ENCODE measurements at places on chromosomes 7 and 10.

GRCh38 chr7:30658479-30659074, 23.7 kb downstream of the CRHR2 start:
- DNase-seq: no peak

- no peak for DNase-seq
Measured at GRCh38 chr7:35026150-35026549, 11.1 kb downstream of the DPY19L1 start.

DNA sequence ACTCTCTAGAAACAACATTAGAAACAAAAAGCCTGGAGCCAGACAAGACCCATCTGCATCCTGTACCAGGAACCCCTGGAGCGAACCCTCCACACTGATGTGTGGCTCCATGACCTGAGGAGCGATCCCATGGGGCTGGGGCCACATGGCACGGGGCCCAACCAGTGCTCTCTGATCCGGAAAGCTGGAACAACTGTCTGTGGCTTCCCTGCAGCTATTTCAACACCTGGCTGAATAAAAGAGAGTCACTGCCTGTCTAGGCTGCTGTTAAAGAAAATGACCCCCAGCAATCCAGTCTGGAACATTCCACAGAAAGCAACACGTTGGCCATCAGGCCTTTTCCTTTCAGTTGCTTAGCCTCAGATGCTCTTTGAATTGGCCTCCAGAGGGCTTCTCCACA, 20.9 kb downstream of the UROS start:
- DNase-seq: no peak

DNA sequence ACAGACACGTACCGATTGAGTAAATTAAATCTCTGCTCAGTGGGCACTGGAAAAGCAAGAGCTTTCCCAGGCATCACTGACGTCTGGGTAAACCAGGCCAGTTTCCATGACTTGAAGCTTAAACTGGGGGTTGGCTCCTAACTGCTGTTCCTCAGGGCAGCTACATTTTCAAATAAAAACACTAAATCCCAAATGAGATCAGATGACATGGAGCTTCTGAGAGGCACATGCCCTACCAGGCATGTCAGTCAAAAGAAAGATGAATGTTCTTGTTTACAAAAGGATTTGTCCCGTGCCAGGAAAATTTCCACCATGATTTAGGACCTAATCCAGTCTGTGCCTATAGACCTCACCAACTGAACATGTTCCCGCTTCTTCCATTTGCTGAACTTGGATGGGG, 220.2 kb downstream of the KCNMA1 start:
- no peak for DNase-seq

GRCh38 chr10:73967022-73967429, 30.9 kb upstream of the VCL start:
- DNase-seq: no peak

DNA sequence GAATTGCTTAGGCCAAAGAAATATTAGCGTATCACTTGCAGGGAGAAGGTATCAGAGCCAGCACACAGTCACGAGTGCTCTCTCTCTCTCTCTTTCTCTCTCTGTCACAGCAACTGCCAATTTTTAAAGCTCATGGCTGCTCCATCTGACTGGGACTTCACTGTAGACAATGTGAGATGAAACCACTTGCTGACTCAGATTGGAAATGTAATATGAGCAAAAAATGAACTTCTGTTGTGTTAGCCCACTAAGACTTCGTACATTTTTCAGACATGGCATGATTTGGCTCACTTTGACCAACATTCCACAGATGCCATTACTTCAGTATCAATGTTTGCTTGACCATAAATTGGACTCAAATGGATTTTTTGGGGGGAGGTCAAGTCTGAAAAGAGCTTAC, 68.1 kb downstream of the DGKB start:
- DNase-seq: no peak

DNA sequence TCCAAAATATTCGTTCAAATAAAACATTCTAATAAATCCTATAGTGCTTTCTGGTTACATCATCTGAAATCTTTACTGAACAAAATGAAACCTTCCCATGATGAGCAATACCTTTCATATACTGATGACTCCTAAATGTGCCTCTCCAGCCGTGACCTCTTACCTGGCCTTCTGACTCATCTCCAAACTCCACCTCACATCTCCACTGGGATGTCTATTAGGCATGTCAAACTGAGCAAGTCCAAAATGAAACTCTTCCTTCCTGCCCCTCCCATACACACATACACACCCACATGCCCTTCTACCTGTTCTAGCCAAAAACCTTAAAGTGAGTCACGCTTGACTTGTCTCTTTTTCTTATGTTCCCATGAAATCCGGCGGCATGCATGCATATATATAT, 22.9 kb downstream of the GSAP start:
- DNase-seq: no peak

GRCh38 chr7:128938544-128939074, 882 bp downstream of the IRF5 start:
- no peak for DNase-seq

- DNase-seq: no peak
Measured at GRCh38 chr7:137642472-137642871, 204.3 kb downstream of the DGKI start.

GRCh38 chr7:33233659-33234058, 104.3 kb downstream of the BBS9 start:
- no peak for DNase-seq

DNA sequence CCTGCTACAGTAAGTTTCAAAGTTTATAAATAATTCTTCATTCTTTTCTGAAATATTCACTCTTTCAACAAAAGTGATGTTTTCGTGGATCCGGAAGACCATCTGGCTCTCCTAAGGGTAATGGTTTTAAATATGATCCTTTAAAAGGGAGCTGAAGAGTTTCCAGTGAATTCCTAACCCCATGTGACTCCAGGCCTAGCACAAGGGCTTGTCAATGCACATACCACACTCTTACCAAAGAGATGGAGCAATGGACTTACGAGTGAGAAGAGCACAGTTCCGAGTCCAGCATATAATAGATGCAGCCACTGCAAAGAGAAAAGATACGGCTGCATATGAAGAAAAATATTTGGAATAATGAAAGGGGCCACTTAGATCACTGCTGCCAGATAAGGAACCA, 32.1 kb upstream of the GATAD1 start:
- DNase-seq: no peak

DNA sequence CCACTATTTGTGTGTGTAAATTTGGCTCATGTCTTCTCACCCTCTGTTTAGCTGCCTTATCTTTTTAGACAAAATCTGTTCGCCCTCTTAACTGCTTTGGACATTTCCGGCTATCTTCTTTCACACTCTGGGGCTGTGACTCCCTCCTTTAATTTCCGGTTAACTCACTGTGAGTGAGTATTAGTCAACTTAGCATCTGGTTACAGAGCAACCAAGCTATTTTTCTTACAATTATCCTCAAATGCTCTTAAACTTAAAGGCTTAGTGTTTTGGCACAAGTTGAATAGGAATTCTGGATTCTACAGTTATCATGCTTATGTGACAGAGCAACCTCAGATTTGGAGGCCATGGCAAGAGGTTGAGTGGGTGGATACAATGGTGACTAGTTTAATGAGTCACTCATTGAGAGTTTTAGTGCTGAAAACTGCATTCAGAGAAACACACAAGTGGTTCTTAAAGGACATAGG, 177.6 kb upstream of the SEMA3A start:
- no peak for DNase-seq

GRCh38 chr10:111430070-111430469, 353.2 kb downstream of the ADRA2A start:
- DNase-seq: no peak

DNA sequence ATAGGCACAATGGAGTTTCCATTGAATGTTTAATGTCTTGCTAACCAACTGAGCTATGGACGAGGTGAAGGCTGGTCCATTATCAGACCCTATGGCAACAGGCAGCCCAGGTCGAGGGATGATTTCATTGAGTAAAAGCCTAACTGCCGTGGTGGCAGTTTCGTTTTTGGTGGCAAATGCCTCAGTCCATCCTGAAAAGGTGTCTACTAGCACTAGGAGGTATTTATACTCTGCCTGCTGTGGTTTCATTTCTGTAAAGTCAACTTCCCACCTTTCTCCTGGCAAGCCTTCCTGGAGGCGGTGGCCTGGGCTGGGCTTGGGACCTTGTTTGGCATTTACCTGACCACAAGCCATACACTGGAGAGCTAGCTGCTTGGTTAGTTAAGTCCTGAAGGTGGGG, 75.8 kb downstream of the PRR15 start:
- DNase-seq: no peak

DNA sequence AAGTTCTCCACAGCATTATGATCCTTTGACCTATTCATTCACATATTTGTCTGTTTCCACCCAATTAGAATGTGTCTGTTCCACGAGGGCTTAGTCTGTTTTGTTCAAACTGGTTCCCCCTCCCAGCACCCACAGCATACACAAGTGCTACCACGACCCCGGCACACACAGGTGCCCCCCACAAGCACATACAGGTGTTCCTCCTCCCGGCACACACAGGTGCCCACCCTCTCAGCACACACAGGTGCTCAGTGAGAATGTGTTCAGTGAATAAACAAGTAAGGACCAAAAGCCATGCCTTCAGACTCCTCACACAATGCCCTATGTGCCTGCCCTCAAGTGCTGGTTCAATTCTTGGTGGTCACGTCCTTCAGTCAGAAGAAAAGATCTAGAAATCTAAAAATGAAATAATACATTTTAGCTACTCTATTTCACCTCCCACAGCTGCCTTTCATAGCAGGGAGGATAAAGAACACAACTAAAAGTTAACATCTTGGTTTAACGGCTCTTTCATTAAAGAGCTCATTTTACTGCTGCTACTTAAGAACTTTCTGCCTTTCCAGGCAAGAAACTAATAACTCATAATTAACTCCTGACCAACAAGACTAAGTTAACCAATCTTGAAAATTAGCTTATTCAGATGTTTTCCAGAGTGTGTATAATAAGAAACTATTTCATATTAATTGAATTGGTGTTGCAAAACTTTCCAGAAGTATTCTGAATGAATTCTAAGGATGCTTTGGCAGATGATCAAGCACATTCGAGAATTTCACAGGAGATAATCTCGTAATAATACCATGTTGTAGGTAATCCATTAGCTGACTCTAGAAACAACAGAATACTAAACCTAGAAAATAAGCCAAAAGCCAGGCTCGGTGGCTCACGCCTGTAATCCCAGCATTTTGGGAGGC, 2.3 kb downstream of the DNMBP start:
- peak; percentile 56 for DNase-seq

DNA sequence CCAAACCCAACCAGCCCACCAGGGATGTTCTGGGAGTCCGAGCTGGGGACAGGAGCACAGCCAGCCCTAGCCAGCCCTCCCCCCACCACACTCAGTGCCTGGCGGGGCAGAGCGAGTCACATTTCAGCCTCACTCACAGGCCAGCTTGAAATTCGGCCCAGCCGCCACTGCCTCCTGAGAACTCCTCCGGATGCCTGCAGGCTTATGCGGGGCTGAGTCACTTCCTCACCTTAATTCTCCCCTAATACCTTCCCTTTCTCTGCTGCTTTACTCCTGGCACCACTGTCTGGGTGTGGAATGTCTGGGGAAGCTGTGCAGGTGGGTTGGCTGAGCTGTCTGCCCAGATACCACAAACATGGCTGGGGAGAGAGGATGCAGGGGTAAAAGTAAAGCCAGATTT, 22.6 kb upstream of the DLG5 start:
- peak; percentile 18 for DNase-seq

- DNase-seq: no peak
Measured at GRCh38 chr10:116753759-116754158, 11.4 kb upstream of the HSPA12A start.

- no peak for DNase-seq
Measured at GRCh38 chr7:146119002-146119401, 2.4 kb downstream of the CNTNAP2 start.

GRCh38 chr10:6490614-6491013, 89.5 kb downstream of the PRKCQ start:
- DNase-seq: no peak

DNA sequence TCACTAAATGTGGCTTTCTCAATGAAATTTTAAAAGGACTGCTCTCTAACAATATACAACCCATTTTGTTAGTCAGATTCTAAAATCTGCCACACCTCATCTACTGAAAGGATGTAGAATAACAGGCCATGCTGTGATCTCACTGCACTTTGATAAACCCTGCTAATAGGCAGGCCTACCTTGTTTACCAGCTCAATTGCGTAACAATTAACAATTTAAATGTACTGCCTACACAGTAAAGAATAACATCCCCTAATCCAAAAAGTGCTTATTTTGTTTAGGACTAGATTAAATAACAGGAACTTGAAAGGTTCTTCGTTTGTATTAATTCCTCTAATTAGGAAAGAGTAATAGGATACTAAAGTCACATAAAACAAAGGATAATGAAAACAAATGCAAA, 4.5 kb downstream of the SRI start:
- no peak for DNase-seq

DNA sequence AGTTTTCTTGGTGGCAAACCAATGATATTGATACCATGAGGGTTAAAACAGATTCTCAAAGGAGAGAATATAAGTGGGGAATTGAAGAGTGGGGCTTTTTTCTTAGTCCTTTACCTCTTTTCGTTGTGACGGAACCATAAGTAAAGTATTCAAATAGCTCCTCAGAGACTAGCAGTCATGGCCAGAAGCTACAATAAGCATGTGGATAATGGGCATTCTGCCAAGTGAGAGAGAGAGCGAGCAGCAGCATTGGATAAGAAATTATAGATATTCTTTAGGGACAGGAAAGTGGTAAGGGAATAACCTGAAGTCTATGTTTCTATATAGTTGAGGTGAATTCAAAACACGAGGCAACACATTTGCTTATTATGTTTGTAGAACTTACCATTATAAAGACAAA, 235.1 kb downstream of the SEMA3E start:
- peak; percentile 7 for DNase-seq

GRCh38 chr7:134443396-134444070, 15.4 kb downstream of the AKR1B1 start:
- DNase-seq: no peak

GRCh38 chr7:44735403-44736165, 13.1 kb upstream of the ZMIZ2 start:
- DNase-seq: peak; percentile 92

DNA sequence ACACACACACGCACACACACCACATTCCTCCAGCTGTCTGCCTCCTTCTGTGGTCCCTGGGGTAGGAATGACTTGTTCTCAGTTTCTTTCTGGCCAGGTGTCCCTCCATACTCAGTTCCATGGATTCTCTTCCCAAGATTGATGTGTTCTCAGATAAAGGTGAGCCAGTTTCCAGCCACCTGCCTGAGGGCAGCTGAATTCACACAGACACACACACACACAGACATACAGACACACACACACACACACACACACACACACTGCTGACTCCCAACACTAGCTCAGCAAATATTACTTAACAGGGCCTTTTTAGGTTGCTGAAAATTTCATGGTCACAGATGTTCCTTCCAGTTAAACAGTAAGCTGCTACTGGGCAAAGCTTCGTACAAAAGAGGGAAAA, 45.4 kb upstream of the GDF10 start:
- no peak for DNase-seq

GRCh38 chr10:15739254-15739970, 19.7 kb upstream of the ITGA8 start:
- no peak for DNase-seq

- DNase-seq: no peak
Measured at GRCh38 chr7:151177310-151177709, 9.7 kb downstream of the ASB10 start.

GRCh38 chr7:99267841-99268576, 4.6 kb upstream of the MYH16 start:
- no peak for DNase-seq

- no peak for DNase-seq
Measured at GRCh38 chr10:91690996-91691676, 58.3 kb upstream of the PPP1R3C start.

Measured in endothelial cell of umbilical vein (primary cell).